ENCODE measurements at places on chromosomes 2 and 18. TPM values are rescaled to one million over a fixed set of nuclear protein-coding genes. Genes with fewer than 3 reads are reported as not detected.

DNA sequence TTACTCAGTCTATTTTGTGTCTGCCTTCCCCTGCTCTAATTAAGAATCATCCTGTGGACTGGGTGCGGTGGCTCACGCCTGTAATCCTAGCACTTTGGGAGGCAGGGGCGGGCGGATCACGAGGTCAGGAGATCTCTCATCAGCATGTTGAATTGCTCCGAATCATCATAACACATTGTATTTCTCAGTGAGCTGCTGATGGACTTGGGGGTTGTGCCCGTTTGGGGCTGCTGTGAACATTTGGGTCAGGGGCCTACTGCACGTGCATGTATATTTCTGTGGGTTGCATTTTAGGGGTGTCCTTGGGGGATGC is 84.4 kb downstream of the ARHGEF4 start:
- DNase-seq: no peak

- no peak for DNase-seq
These were observed 19.3 kb downstream of the INPP5D start for GRCh38 chr2:233079473-233079877.

DNA sequence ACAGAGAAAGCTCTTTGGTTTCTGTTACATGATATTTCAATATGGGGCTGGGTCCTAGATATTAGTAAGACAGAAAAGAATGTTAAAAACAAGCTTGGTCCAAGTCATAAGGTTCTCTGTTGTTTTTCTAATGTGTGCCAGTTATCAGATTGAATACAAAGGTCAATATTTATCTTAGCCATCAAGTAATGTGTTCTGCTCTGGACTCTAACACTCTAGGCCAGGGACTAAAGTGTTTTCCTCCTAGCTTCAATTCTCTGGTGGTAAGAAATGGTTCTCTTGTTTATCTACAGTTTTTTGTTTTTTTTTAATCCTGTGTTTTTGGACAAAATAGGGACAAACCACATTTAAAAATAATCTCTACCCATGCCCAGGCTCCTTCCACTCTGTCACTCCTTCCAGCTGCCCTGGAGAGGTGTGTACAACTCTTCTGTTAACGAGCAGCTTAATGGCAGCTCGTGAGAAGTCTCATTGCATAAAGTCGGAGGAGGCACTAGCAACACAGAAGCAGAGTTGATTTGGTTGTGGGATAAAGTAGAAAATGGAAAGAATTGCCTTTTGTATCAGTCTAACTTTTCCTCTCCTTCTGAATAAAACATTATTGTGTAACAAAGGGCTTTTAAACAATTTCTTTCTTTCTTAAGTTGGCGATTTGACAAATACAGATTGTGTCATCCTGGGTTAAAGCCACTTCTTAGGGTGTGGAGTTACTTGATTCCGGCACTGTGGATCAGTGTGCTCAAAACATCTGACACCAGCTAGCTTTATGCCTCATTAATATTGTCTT is 8.0 kb upstream of the SESTD1 start:
- DNase-seq: no peak

DNA sequence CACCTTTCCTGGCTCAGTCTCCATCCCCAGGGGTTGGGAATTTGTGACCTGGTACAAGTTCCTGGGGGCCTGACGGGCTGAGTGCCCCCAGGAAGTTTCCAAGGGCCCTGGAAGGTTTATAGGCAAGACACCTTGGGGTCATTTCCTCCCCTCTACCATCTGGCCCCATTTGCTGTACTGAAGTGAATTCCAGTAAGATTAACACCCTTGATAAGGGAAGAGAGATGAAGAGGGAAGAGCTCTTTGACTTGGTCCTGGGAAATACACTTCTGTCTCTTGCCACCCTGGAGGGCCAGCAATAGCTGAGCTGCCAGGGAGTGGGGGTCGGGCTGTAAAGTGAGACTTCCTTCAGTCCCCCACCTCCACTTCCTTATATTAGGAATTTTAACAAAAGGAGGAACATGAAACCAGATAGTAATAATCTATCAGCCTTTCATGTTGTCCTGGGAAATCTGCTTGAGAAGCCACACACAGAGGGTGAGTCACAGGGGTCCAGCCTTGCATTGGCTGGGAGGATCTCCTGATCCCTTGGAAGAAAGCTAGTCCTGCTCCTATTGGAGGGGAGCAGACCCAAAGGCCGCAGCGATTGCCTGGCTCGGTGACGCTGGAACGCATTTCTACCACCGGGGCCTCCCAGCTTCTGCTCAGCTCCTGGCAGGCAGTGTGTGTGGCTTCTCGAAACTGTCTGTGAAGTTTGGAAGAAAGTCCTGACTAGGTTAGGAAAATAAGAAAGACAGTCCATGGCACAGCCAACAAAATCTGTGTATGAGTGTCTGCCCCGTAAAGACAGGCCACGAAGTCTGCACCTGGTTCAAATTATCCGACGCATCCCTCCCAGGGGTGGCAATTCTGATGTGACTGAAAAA is 87.3 kb downstream of the ACAA2 start:
- no peak for DNase-seq

- no peak for DNase-seq
These were observed 418.4 kb downstream of the NUP35 start for GRCh38 chr2:183542606-183543005.

DNA sequence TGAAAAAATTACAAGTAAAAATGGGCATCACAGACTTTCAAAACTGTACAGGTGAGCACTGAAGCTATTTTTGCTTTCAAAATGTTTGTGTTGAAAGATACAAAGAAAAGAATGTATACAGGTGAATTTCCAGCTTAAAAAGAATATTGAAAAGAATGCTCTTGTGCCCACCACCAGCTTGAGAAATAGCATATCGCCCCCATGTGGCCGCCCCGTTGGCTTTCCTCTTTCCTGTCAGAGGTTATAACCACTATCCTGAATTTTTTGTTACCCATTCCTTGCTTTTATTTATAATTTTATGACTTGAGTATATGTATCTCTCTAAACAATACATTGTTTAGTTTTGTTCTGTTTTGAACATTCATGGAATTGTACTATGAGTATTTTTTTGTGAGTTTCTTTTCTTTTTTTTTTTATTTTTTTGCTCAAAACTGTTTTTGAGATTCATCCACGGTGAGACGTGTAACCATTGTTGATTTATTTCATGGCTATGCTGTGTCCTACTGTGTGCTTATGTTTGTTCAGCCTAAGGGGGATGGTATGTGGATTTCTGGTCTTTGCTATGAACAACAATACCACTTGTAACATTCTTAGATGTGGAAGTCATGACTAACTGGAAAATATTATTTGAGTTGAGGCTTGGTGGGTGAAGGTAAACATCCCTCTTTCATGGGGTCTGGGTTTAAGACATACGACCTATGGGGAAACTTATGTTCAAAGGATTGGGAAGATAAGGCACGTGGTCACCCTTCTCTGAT is 11.6 kb downstream of the TRPM8 start:
- DNase-seq: no peak

DNA sequence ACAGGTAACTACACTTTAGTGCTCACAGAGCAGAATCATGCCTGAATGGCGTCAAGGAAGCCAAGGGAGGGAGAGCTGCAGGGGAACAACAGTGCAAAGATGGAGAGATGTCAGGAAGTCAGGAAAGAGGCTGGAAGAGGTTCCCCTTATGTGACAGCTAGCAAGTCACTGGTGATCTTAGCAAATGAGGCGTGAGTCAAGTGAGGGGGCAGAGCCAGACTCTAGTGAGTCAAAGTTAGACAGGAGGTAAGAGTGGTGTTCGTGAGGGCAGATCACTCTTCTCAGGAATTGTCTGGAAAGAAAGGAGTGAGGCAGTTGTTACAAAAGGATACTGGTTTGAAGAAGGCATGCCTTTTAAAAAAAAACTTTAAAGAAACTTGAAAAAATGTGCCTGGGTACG is 87.1 kb downstream of the MEP1B start:
- DNase-seq: no peak

GRCh38 chr2:32424739-32425138 is 67.9 kb downstream of the BIRC6 start:
- no peak for DNase-seq

DNA sequence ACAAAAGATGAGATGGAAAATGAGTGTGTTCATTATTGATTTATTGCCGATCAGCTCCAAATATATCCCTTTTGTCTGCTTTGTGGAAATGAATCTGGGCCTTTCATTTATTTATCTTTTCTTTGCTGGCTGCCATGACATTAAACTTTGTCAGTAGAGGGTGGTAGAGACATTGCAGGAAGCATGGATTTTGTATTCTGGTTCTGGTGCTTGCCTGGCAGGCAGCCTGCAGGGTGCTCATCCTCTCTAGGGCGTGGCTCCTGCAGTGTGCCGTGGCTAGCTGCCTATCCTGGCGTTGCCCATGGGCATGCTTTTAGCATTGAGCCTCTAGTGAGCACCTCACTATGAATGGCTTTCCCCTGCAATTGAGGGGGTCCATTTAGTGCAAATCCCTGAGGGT is 593.1 kb downstream of the RNF144A start:
- DNase-seq: no peak

- DNase-seq: no peak
These were observed 1482.4 kb downstream of the LRP1B start for GRCh38 chr2:140648393-140648792.

DNA sequence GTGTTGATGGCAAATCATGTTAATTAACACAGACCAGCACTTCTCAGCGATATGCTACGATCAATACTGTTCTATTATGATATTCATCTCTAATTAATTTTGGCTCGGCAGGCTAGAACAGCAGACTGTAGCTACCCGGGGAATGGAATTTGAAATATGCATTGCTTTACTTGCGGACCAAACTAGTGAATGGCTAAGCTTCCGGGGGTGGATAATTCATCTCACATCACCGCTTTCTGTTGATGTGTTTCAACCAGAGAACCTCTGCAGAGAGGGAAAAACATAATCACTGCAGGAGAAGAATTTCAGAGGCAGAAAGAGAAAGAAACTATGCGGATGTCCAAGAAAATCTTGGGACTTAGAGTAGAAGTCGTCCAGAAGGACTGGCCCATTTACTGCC is 490.9 kb downstream of the STK39 start:
- no peak for DNase-seq

- DNase-seq: no peak
These were observed 86.1 kb upstream of the SCG2 start for GRCh38 chr2:223688094-223688835.

DNA sequence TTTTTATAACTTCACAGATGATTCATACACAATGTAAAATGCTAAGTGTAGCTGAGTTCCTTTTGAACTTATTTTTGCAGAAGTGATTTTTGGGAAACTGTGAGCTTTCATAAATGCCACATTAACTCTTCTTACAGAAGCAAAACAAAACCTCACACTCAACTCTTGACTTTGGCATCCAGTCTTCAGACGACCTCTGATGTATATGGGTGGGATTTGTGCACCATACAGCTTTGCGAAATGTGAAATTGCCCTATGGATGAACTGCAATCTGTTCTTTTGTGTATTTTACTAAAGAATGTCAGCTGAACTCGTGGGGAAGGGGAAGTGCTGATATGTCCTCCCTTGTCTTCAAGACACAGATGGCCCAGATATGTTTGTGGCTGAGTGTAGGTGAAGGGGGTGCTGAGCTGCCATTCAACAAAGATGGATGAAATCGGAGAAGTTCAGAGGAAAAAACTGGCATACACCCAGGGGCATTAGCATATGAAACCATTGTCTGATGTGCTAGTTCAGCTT is 218.3 kb downstream of the PTGR3 start:
- no peak for DNase-seq

DNA sequence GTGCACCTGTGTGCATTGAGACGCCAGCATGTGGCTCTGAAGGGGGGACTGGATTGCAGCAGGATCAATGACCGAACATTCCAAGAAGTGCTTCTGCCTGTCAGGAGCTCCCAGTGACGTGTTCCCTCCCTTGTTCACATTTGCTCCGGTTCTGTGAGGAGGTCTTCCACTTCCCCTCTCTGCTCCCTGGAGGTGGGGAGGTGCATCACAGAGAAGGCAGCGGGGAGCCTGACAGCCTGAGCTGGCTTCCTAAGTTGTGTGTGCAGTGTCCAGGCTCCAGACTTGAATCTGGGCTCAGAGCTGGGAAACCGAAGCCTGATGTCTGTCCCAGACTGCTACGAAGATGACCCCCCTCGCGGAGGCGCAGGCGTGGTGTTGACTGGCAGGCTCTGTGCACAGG is 171.0 kb downstream of the KLHL29 start:
- no peak for DNase-seq

- DNase-seq: no peak
These were observed 82.1 kb downstream of the EIF2AK3 start for GRCh38 chr2:88545118-88545517.

GRCh38 chr2:16773080-16773713 is 107.6 kb upstream of the CYRIA start:
- DNase-seq: peak; percentile 15

DNA sequence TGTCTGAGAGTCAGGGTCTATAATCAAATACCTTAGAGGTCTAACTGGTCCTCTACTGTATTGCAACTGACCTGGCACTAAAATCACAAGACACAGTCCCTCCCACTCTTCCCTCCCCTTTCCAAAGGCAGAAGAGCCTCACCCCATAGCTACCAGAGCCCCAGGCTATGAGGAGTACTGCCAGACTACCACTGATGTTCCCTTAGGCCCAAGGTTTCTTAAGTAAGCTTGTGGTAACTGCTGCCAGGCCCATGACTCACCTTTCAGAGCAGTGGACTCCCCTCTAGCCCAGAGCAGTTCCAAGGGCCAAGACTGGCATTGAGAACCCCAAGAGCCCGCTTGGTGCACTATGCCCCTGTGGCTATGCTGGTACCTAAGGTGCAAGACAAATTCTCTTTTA is 1193.4 kb downstream of the DSC3 start:
- no peak for DNase-seq

DNA sequence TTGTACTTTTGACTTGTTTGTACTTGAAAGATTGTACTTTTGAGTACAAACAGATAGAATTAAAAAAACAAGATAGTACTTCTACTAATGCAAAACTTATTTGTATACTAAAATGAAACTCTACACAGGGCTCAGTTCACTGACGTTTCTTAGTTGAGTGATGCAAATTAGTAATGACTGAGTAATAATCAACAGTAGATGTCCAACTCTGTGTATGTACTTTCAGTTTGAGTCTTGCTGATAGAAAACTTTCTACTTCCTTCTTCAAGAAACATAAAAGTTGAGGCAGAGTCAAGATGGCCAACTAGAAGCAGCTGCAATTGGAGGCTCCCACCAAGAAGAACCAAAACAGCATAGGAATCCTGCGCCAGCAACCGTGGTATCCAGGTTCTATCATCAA is 585.0 kb downstream of the NR4A2 start:
- DNase-seq: no peak

LYG2 gene
- not detected for total RNA-seq

CNGA3 gene
- total RNA-seq: not detected

MERTK gene
- total RNA-seq: 14.5 TPM

ACVR2A gene
- total RNA-seq: 8.2 TPM

LRRC30 gene
- not detected for total RNA-seq

SNTG2 gene
- total RNA-seq: not detected

GALR1 gene
- total RNA-seq: not detected

All from Panc1 (cell line).